ENCODE measurements at places on chromosomes 7 and 10. TPM values are rescaled to one million over a fixed set of nuclear protein-coding genes. Genes with fewer than 3 reads are reported as not detected.

KIAA1217 gene
- 1.7 TPM for total RNA-seq

LIPM gene
- not detected for total RNA-seq

TMEM270 gene
- total RNA-seq, result not detected

GNAI1 gene
- 8.8 TPM for total RNA-seq

- DNase-seq, result no peak
Measured at GRCh38 chr7:133846203-133846945, 280.8 kb upstream of the LRGUK start.
